Naive thymus-derived CD4-positive, alpha-beta T cell (primary cell): ENCODE measurements at places on chromosomes 6 and 20. TPM values are rescaled to one million over a fixed set of nuclear protein-coding genes. Genes with fewer than 3 reads are reported as not detected.

- no peak overlapping the region for H3K27ac ChIP-seq
- H3K27me3 ChIP-seq = no peaks in the 10 kb centered on the region
- no peaks in the 10 kb centered on the region for H3K36me3 ChIP-seq
- no peaks in the 10 kb centered on the region for H3K4me1 ChIP-seq
- no peak for DNase-seq
These were observed 402.5 kb upstream of the FKBP1C start for GRCh38 chr6:62808565-62809293.

DNA sequence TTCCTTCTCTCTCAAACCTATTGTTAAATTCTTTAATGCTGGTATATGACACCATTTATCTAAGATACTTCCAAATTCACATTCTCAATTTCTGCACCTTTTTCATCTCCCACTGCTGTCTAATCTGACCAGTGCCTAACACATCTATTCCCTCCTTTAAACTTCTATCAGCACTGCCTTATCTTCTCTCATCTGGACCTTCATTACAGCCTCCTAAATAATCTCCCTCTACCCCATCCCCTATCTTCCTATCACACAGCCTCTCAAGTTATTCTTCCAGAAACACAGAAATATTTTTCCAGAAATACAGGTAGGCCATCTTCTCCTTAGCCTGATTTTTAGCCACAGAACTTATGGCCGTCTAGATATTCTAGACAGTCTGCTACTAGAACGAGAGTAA, 5.5 kb downstream of the DTNBP1 start:
- no peak overlapping the region for H3K4me3 ChIP-seq
- H3K36me3 ChIP-seq = peaks cover 3% of the 10 kb centered on the region
- no peak overlapping the region for H3K27ac ChIP-seq
- DNase-seq = no peak
- peaks cover 14% of the 10 kb centered on the region for H3K4me1 ChIP-seq
- H3K27me3 ChIP-seq = no peaks in the 10 kb centered on the region

- no peaks in the 10 kb centered on the region for H3K27me3 ChIP-seq
- DNase-seq = no peak
- H3K27ac ChIP-seq = no peak overlapping the region
- H3K4me3 ChIP-seq = no peak overlapping the region
- H3K4me1 ChIP-seq = no peaks in the 10 kb centered on the region
These were observed 13.7 kb downstream of the MAS1 start for GRCh38 chr6:159904497-159904911.

GRCh38 chr6:131581523-131581922, 8.5 kb downstream of the ARG1 start:
- no peaks in the 10 kb centered on the region for H3K4me1 ChIP-seq
- peaks cover 59% of the 10 kb centered on the region for H3K36me3 ChIP-seq
- H3K27me3 ChIP-seq = no peaks in the 10 kb centered on the region

- no peaks in the 10 kb centered on the region for H3K36me3 ChIP-seq
- no peaks in the 10 kb centered on the region for H3K4me1 ChIP-seq
- no peak overlapping the region for H3K27ac ChIP-seq
These were observed 116.9 kb downstream of the KIF13A start for GRCh38 chr6:17870300-17871188.

GRCh38 chr6:44105146-44105545, 22.1 kb downstream of the MRPL14 start:
- DNase-seq = no peak
- no peaks in the 10 kb centered on the region for H3K4me1 ChIP-seq
- no peak overlapping the region for H3K4me3 ChIP-seq
- peaks cover 42% of the 10 kb centered on the region for H3K36me3 ChIP-seq
- H3K27ac ChIP-seq = no peak overlapping the region

GRCh38 chr6:84618836-84619235, 145.6 kb downstream of the TBX18 start:
- H3K36me3 ChIP-seq = no peaks in the 10 kb centered on the region
- no peak overlapping the region for H3K4me3 ChIP-seq
- DNase-seq = no peak
- no peaks in the 10 kb centered on the region for H3K4me1 ChIP-seq
- H3K27ac ChIP-seq = no peak overlapping the region

DNA sequence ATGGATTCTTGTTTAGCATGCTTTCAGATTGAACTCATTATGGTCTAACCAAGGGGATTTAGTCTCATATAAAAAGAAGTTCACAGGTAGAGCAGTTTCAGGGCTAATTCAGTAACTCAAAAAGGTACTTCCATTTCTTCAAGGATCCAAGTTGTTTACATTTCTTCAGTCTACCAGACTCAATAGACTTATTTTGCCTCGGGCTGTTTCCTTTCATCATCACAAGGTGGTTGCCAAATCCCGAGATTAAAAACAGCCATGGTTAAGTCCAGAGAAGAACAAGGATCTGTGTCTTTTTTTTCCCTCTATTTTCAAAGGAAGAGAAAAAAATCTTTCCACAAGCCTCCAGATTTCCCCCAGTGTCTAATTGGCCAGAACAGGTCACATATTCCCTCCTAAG, 69.8 kb upstream of the SNX9 start:
- H3K36me3 ChIP-seq = no peaks in the 10 kb centered on the region
- no peak for DNase-seq
- H3K27me3 ChIP-seq = no peaks in the 10 kb centered on the region
- H3K4me1 ChIP-seq = peaks cover 41% of the 10 kb centered on the region

GRCh38 chr20:38173237-38174156, 8.4 kb upstream of the TGM2 start:
- H3K4me3 ChIP-seq = no peak overlapping the region
- H3K36me3 ChIP-seq = no peaks in the 10 kb centered on the region
- no peak for DNase-seq
- no peak overlapping the region for H3K27ac ChIP-seq
- H3K4me1 ChIP-seq = no peaks in the 10 kb centered on the region
- H3K27me3 ChIP-seq = no peaks in the 10 kb centered on the region

GRCh38 chr6:5249451-5250122, 11.2 kb downstream of the LYRM4 start:
- no peak overlapping the region for H3K27ac ChIP-seq
- DNase-seq = no peak
- H3K27me3 ChIP-seq = no peaks in the 10 kb centered on the region
- H3K36me3 ChIP-seq = no peaks in the 10 kb centered on the region
- H3K4me3 ChIP-seq = no peak overlapping the region
- H3K4me1 ChIP-seq = no peaks in the 10 kb centered on the region

- DNase-seq = no peak
- H3K27ac ChIP-seq = no peak overlapping the region
- H3K4me1 ChIP-seq = no peaks in the 10 kb centered on the region
- no peaks in the 10 kb centered on the region for H3K36me3 ChIP-seq
These were observed 28.4 kb upstream of the SLC35A1 start for GRCh38 chr6:87444362-87444761.

DNA sequence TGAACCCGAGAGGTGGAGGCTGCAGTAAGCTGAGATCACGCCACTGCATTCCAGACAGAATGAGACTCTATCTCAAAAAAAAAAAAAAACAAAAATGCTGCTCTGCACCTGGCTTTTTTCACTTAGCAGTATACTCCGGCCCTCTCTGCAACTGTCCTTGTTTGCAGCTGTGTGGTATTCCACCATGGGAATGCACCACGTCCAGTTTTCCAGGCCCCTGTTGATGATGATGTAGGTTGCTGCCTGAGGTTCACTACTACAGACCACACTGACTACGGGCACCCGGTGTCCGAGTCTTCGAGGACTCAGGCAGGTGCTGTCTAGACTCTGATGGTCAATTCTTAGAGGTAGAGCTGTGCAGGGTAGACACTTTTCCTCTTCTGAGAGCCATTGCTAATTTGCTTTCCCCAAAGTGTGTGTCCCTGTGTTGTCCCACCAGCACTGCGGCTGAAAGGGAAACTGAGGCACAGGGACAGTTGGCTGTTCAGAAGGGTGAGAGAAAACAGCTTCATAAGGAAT, 56.5 kb downstream of the UBE2V1 start:
- no peak overlapping the region for H3K4me3 ChIP-seq
- no peak overlapping the region for H3K27ac ChIP-seq
- no peak for DNase-seq
- H3K36me3 ChIP-seq = no peaks in the 10 kb centered on the region
- H3K4me1 ChIP-seq = no peaks in the 10 kb centered on the region

DNA sequence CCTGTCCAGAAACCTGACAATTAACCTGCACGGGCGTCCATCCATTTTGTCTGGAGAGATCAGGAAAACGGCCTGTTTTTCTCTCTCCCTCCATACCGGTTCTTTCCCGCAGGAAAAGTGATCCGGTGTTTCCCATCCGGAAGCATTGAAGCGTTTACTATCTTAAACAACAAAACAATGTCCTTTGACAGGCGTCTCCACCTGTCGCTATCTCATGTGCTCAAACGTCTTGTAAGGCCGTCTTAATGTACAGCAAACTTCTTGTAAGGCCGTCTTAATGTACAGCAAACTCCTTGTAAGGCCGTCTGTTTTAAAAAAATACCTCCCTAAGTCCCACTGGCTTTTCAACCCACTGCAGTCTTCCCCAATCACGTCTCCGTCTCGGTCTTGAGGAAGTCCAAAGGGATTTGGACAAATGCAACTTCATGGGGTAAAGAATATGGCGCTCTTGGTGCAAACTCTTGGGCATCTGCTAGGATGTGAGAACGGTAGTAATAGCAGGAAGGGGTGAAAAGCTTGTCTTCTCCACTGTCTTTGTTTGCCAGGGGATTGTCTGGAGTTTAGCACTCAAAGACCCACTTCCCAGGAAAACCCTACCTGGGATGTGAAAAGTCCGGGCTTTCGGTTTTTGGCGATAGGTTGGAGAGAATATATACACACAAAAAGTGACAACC, 29.9 kb upstream of the TRIM27 start:
- H3K27me3 ChIP-seq = no peaks in the 10 kb centered on the region
- no peak overlapping the region for H3K27ac ChIP-seq
- no peaks in the 10 kb centered on the region for H3K36me3 ChIP-seq
- H3K4me1 ChIP-seq = peaks cover 3% of the 10 kb centered on the region

- H3K4me1 ChIP-seq = no peaks in the 10 kb centered on the region
- no peaks in the 10 kb centered on the region for H3K27me3 ChIP-seq
- DNase-seq = no peak
These were observed 158.9 kb downstream of the RALGAPA2 start for GRCh38 chr20:20553541-20553940.

- no peaks in the 10 kb centered on the region for H3K27me3 ChIP-seq
- DNase-seq = no peak
- H3K4me3 ChIP-seq = no peak overlapping the region
- no peaks in the 10 kb centered on the region for H3K4me1 ChIP-seq
- H3K27ac ChIP-seq = no peak overlapping the region
- H3K36me3 ChIP-seq = no peaks in the 10 kb centered on the region
These were observed 37.0 kb upstream of the BTBD3 start for GRCh38 chr20:11880680-11881079.

GRCh38 chr6:87393026-87393622, 14.6 kb upstream of the CFAP206 start:
- no peak overlapping the region for H3K27ac ChIP-seq
- DNase-seq = no peak
- no peak overlapping the region for H3K4me3 ChIP-seq
- no peaks in the 10 kb centered on the region for H3K4me1 ChIP-seq
- no peaks in the 10 kb centered on the region for H3K36me3 ChIP-seq

- H3K27me3 ChIP-seq = no peaks in the 10 kb centered on the region
- no peaks in the 10 kb centered on the region for H3K36me3 ChIP-seq
- no peak overlapping the region for H3K27ac ChIP-seq
- DNase-seq = no peak
- H3K4me3 ChIP-seq = no peak overlapping the region
These were observed 188.2 kb upstream of the ASCC3 start for GRCh38 chr6:101069191-101069795.

- H3K4me3 ChIP-seq = no peak overlapping the region
- H3K4me1 ChIP-seq = no peaks in the 10 kb centered on the region
- no peak for DNase-seq
- H3K36me3 ChIP-seq = no peaks in the 10 kb centered on the region
These were observed 30.7 kb downstream of the FGD2 start for GRCh38 chr6:37036146-37036545.

DNA sequence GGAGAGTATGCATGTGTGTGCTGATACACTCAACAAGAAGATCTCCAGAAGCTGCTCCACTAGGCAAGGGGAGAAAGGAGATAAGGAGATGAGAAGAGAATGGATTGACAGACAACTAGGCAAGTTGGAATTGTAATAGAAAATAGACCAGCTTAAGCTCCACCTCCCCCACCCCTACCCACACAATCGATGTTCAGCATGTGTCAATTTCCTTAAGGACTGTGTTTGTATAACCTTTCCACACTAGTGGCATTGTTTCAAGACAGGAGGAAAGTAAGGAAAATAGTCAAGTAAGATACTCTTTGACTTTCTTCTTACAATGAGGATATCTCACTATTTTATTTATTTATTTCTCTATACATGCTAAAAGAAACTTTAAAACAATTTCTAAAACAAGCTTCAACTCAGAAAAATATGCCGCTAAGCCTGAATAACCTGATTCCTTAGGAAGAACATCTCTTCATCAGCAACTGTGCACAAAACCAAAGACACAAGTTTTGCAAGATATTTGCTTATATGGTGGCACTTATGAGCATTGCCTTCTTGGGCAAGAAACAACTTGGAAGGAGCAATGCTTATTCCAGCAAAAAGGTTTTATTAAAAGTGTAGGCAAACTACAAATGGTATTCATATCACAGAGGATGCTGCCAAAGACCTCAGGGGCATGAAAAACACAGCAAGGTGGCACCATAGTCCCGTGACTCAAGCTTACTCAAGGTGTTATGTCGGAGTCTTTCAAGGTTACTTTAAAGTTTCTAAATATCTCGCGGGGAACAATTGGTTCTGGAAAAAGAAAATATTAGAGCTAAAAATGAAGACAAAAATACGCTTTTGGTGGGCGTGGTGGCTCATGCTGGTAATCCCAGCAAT, 249.1 kb downstream of the COL12A1 start:
- H3K27ac ChIP-seq = no peak overlapping the region
- H3K4me1 ChIP-seq = no peaks in the 10 kb centered on the region
- no peaks in the 10 kb centered on the region for H3K36me3 ChIP-seq
- no peak for DNase-seq
- no peak overlapping the region for H3K4me3 ChIP-seq
- H3K27me3 ChIP-seq = no peaks in the 10 kb centered on the region

DNA sequence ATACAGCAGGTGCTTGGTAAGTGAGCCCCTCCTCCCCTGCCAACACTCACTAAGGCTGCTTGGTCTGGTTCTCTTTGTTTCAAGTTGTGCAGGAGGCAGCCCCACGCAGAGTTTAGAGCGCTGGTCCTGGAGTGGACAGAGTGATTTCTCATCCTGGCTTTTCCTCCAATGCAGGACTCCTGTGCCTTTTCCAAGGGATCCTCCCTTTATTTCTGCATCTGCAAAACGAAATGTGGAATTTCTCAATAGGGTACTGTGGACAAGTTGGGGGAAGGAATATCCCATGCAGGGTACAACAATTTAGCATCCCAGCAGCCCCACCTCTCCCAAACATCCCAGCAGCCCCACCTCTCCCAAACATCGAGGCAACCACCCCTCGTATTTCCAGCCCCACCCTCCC, 30.6 kb upstream of the CCDC167 start:
- no peaks in the 10 kb centered on the region for H3K27me3 ChIP-seq
- no peaks in the 10 kb centered on the region for H3K36me3 ChIP-seq
- no peak for DNase-seq
- no peaks in the 10 kb centered on the region for H3K4me1 ChIP-seq

ELOVL2 gene
- total RNA-seq = not detected

GMEB2 gene
- 14.8 and 17.4 TPM in 2 replicates for total RNA-seq

MLIP gene
- not detected in 2 replicates for total RNA-seq

RIPOR2 gene
- total RNA-seq = 246 TPM in 2 replicates

EDN3 gene
- not detected for total RNA-seq

HLA-DOB gene
- 2.3 TPM for total RNA-seq

WFDC10A gene
- not detected for total RNA-seq

POM121L2 gene
- not detected for total RNA-seq
